ENCODE measurements at places on chromosomes 7 and 10. TPM values are rescaled to one million over a fixed set of nuclear protein-coding genes. Genes with fewer than 3 reads are reported as not detected.

TMEM196 gene
- total RNA-seq: not detected

DNA sequence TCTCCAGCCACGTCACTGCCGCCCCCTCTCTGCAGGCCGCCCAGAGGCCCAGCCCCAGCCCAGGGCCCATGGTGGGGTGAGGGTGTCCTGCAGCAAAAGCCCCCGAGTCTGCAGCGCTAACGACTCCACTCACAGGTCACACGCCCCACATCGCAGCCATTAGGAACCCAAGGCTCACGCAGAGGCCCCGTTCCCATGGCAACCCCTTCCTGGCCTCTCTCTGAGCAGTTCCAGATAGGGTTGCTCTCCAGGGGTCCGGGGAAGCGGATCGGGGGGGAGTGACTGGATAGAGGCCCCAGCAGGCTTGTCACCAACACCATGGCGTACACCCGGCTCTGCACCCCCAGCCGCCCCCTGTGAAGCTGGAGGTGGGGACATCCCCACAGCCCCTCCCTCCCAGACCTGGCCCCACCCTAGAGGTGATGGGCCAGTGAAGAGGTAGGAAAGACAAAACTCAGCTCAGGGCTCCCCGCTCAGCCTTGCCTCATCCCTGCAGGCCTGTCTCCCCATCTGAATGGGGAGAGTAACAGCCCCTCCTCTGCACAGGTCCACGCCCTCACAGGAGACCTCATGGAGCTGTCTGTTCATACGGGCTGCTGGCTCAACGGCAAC is 41.2 kb downstream of the TNRC18 start:
- peaks cover 61% of the 10 kb centered on the region for H3K36me3 ChIP-seq
- peaks cover 50% of the 10 kb centered on the region for H3K4me1 ChIP-seq
- no peak overlapping the region for H3K4me3 ChIP-seq
- no peak for DNase-seq

DNA sequence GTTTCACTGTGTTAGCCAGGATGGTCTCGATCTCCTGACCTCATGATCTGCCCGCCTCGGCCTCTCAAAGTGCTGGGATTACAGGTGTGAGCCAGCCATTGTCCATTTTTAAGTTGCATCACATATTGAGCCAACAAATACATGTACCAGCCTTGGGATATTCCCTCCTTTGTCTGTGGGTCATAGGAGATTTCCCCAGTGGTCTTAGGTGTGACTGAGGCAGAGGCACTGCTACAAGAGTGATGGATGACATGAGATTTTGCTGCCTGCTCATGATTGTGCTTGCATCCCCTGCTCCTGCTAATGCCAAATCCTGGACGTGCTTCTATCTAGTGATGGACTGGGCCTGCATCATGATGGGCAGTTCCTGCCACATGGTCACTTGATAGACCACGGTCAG is 10.7 kb upstream of the GIMAP6 start:
- H3K36me3 ChIP-seq: no peaks in the 10 kb centered on the region
- DNase-seq: no peak
- no peak overlapping the region for H3K27ac ChIP-seq
- H3K4me1 ChIP-seq: no peaks in the 10 kb centered on the region

DNA sequence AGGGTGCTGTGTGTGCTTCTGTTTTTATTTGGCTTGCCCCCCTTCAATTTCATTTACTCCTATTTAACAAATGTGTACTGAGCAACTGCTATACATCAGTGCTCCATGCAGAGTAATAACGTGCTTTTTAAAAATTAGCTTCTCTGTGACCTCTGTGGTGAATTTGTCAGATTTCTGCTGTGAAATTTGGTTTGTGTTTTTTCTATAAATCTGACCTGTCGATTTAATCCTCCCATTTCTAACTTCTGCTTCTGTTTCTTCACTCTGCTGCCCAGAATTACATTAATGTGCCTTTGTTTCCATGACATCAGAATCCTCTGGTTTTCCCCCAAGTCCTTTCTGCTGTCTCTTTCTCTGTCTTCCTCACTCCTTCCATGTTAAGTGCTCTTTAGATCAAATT is 123.8 kb upstream of the CACNA2D1 start:
- H3K36me3 ChIP-seq: no peaks in the 10 kb centered on the region
- H3K4me3 ChIP-seq: no peak overlapping the region
- no peak for DNase-seq
- H3K27ac ChIP-seq: no peak overlapping the region
- H3K27me3 ChIP-seq: no peaks in the 10 kb centered on the region
- H3K4me1 ChIP-seq: peaks cover 3% of the 10 kb centered on the region

COL26A1 gene
- total RNA-seq: 0.24 TPM

DNA sequence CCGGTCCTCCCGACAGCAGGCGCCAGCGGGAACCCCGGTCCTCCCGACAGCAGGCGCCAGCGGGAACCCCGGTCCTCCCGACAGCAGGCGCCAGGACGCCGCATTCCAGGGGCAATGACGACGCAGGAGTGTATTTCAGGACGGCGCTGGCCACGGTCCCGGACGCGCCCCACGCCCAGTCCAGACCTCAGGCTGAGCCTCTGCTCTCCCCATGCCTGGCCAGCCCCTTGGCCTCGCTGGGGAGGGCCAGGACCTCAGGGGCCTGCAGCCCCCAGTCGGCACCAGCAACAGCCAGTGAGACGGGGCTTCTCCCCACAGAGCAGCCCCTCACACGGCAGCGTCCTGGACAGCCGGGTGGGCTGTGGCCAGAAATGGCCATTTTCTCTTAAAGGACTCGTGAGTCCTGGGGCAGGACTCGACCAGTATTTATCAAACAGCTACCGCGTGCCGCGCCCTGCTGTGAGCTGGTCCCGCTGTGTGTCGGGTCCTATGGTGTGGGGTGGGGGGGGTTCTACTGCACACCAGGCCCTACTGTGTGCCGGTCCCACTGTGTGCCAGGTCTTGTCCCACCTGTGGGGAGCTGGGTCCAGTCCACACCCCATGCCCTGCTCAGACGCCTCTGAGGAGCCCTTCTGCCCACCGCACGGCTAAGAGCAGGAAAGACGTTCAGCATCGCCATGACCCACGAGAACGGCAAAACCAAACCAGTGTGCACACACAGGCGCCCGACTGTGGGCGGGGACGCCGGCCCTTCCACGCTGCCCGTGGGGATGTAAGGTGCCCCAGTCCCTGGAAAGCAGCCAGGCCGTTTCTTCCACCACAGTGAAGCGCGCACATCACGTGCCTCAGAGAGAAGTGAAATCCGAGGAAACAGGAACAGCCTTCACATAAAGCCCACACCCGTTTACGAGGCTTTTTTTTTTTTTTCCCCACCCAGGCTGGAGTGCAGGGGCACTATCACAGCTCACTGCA is 33.3 kb downstream of the GET4 start:
- H3K36me3 ChIP-seq: peaks cover 2% of the 10 kb centered on the region
- peak; percentile 90 for DNase-seq
- H3K27me3 ChIP-seq: no peaks in the 10 kb centered on the region
- H3K4me3 ChIP-seq: peak overlapping the region; percentile 45
- H3K27ac ChIP-seq: peak overlapping the region; percentile 36

GRCh38 chr7:353746-354325 is 63.9 kb downstream of the FOXL3 start:
- no peak for DNase-seq
- no peaks in the 10 kb centered on the region for H3K36me3 ChIP-seq
- H3K4me1 ChIP-seq: peaks cover 10% of the 10 kb centered on the region
- H3K27ac ChIP-seq: no peak overlapping the region
- H3K4me3 ChIP-seq: no peak overlapping the region

GRCh38 chr7:35520810-35521625 is 173.9 kb downstream of the HERPUD2 start:
- H3K4me3 ChIP-seq: no peak overlapping the region
- no peak overlapping the region for H3K27ac ChIP-seq
- no peaks in the 10 kb centered on the region for H3K4me1 ChIP-seq

PDE1C gene
- 15.5 TPM for total RNA-seq

GRCh38 chr10:6239213-6239991 is 36.7 kb downstream of the PFKFB3 start:
- peaks cover 25% of the 10 kb centered on the region for H3K36me3 ChIP-seq
- H3K27ac ChIP-seq: no peak overlapping the region
- no peak for DNase-seq

CDHR3 gene
- 28.7 TPM for total RNA-seq

DNA sequence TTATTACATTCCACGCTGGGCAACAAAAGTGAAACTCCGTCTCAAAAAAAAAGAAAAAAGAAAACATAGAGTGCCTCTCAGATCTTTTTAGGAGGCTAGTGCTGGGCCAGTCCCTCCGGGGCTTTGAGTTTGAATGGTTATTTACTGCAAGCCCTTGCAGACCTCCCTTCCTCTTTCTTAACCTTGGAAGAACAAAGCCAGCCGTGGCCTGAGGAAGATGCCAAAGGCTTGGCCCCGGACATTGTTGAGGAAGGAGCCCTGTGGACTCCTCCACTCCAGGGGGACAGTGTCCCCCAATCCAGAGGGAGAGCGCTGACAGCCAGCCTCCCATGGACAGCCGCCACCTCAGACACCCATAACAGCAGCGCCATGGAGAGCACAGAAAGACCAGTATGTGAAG is 5.0 kb downstream of the TSPAN33 start:
- peaks cover 25% of the 10 kb centered on the region for H3K4me1 ChIP-seq
- H3K27me3 ChIP-seq: peaks cover 33% of the 10 kb centered on the region
- DNase-seq: no peak
- no peaks in the 10 kb centered on the region for H3K36me3 ChIP-seq

DNA sequence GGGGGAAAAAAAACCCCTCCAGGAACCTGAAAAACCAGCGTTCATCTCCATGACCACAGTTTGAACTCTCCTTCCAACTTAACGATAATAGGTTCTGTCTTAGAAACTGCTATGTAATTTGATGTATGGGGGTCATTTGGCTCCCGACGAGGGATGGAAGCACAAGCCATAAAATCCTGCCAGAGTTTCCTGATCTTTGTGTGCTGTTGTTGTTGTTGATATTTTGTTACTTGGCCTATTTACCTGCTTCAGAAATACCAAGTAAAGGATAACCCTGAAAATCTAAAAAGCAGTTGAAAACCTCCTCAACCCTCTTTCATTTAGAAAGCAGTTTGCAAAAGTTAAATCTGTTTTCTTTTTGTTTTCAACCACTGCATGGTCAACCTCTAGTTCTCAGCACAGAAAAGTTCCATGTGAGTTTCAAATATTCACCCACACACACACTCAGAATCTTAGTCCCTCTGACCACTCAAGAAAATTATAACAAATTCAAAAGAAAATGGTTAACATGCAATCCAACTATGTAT is 9.3 kb upstream of the HOXA2 start:
- H3K27me3 ChIP-seq: peaks cover 16% of the 10 kb centered on the region
- H3K27ac ChIP-seq: peak overlapping the region; percentile 89
- H3K4me1 ChIP-seq: peaks cover 34% of the 10 kb centered on the region
- no peak for DNase-seq
- H3K36me3 ChIP-seq: no peaks in the 10 kb centered on the region

PIK3CG gene
- 14.9 TPM for total RNA-seq

UPK3BL1 gene
- 35.5 TPM for total RNA-seq

- no peak overlapping the region for H3K27ac ChIP-seq
- no peaks in the 10 kb centered on the region for H3K36me3 ChIP-seq
- no peak for DNase-seq
- no peaks in the 10 kb centered on the region for H3K27me3 ChIP-seq
- no peak overlapping the region for H3K4me3 ChIP-seq
These were observed 165.7 kb upstream of the ITGB1 start for GRCh38 chr10:33123680-33124079.

DNA sequence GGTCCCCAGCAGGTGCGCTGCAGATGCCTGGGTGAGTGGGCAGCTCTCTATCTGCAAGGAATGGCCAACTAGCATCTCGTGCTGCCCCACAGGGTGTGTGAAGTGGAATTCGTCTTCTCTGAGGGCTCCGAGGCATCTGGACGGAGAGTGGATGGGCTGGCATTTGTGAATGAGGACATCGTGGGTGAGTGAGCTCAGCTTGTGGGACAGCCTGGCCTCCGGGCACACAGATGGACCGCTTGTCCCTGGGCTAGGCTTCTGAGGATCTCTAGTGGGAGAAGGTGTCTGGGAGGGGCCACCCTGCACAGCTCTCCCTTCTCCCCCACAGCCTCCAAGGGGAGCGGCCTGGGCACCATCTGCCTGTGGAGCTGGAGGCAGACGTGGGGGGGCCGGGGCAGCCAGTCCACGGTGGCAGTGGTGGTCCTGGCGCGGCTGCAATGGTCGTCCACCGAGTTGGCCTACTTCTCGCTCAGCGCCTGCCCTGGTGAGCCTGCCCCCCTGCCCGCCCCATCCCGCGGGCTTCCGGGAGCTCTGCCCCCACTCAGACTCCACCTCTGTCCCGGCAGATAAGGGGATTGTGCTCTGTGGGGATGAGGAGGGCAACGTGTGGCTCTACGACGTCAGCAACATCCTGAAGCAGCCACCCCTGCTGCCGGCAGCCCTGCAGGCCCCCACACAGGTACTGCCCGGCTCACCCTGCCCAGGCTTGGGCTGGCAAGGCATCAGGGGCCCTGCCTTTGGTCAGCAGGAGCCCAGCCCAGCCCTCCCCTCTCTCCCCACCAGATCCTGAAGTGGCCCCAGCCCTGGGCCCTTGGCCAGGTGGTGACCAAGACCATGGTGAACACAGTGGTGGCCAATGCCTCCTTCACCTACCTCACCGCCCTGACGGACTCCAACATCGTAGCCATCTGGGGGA is 6.3 kb downstream of the POLR2J start:
- no peak overlapping the region for H3K4me3 ChIP-seq
- no peaks in the 10 kb centered on the region for H3K4me1 ChIP-seq
- H3K36me3 ChIP-seq: peaks cover 63% of the 10 kb centered on the region
- no peak for DNase-seq

- H3K4me1 ChIP-seq: peaks cover 7% of the 10 kb centered on the region
- no peak overlapping the region for H3K27ac ChIP-seq
- H3K36me3 ChIP-seq: no peaks in the 10 kb centered on the region
- H3K4me3 ChIP-seq: no peak overlapping the region
- peaks cover 74% of the 10 kb centered on the region for H3K27me3 ChIP-seq
- DNase-seq: no peak
These were observed 21.6 kb upstream of the UNCX start for GRCh38 chr7:1210979-1211608.

ITIH2 gene
- total RNA-seq: 0.32 TPM

DNA sequence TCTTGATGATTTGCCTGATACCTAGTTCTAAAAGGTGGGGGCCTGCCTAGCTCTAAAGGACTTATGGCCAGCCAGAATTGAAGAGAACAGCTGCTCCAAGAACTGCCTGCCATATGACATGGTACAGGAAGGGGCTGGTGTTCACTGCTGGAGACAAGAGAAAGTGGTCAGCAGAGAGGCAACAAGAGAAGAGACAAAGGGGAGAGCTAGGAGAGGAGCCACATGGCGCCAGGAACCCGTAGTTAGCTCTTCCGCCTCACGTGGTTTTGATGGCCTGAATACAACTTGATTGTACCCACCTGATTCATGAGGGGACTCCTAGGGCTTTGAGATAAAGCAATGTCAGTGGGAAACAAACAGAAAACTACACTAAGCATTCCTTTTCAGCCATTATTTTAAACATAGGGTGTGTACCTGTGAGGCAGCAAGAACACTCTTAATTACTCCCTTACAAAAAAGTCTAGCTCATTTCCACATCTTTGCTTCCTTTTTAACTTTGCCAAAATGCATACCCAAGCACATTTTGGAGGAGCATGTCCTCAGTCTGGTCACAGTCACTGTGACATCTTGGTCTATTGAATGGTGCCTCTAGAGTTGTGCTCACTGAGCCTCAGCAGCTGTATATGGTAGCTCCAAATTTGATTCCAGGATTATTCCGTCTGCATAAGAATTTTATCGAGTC is 71.6 kb downstream of the CCDC71L start:
- H3K4me3 ChIP-seq: no peak overlapping the region
- no peaks in the 10 kb centered on the region for H3K27me3 ChIP-seq
- no peak for DNase-seq
- no peak overlapping the region for H3K27ac ChIP-seq
- H3K4me1 ChIP-seq: no peaks in the 10 kb centered on the region
- no peaks in the 10 kb centered on the region for H3K36me3 ChIP-seq

FAM180A gene
- 3.0 TPM for total RNA-seq

GHRHR gene
- not detected for total RNA-seq

- no peak overlapping the region for H3K4me3 ChIP-seq
- no peak overlapping the region for H3K27ac ChIP-seq
- no peak for DNase-seq
- H3K4me1 ChIP-seq: peaks cover 8% of the 10 kb centered on the region
These were observed 168.9 kb downstream of the PKD1L1 start for GRCh38 chr7:47779341-47779771.

LEP gene
- not detected for total RNA-seq

PSD gene
- total RNA-seq: 5.3 TPM
